ENCODE measurements at places on chromosomes 12 and 14.

GRCh38 chr12:44584625-44585024 lies 291.5 kb downstream of the NELL2 start:
- no peak for DNase-seq

DNA sequence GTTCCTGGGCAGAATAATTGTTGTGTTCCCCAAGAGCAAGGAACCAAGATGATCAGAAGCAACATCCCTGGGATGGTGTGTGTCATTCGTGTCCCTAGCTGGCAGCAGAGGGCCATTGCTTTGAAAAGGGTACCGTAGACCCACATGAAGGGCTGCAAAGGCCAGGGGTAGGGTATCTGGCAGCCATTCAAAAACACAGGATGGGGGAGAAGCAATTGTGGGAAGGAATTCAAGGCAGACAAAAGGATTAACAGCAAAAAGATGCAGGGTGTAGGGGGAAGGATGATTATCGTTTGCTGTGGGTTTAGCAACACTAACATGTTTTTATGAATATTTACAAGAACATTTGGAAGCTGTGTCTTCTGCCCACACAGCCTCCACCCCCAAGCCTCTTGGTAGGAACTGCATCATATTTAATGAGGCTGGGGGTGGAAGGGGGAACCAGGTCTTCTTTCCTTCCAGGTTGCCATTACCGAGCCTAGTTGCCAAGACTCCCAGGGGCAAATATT lies 169.0 kb upstream of the G2E3 start:
- DNase-seq = no peak

DNA sequence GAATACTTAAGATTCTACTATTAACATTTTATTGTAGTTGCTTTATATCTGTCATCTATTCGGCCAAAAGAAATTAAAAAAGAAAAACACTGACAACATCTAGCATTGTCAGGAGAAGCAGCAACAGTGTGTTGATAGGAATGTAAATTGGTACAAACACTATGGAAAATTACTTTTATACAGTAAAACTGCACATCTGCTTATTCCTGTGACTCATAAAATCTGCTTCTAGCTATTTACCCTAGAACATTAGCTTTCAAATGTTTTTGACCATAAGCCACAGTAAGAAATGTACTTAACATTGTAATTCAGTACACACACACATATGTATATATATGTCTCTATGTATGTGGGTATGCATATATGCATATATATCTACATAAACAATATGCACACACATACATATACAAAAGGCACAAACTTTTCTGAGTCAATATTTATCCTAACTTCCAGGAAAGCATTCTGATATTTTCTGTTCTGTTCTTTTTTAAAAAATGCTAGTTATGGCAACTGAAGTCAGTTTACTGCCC lies 278.9 kb upstream of the GARIN2 start:
- no peak for DNase-seq

GRCh38 chr14:72000907-72001306 lies 68.7 kb downstream of the RGS6 start:
- no peak for DNase-seq

DNA sequence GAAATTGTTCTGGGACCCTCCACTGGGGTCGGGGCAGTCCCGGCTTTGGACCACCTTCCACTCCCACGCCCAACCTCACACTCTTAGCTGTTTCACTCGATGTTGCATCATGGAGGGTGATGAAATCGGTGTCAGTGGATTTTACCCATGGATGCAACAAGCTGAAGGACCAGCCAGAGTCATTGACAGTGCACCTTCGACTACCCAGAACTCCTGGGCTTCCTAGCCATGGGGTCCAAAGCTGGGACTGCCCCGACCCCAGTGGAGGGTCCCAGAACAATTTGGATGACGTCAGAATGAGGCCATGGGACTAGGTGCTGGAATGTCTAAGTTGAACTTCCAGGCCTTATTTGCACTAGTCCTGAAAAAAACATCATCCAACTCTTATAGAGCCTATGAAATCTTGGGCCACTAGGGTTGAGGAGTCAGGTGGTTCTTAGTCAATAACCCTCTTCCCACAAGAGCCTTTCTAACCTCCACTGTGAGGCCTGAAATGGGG lies 882 bp upstream of the IL23A start:
- no peak for DNase-seq

- DNase-seq = no peak
Observed at GRCh38 chr14:61706096-61706690, 10.9 kb downstream of the HIF1A start.

DNA sequence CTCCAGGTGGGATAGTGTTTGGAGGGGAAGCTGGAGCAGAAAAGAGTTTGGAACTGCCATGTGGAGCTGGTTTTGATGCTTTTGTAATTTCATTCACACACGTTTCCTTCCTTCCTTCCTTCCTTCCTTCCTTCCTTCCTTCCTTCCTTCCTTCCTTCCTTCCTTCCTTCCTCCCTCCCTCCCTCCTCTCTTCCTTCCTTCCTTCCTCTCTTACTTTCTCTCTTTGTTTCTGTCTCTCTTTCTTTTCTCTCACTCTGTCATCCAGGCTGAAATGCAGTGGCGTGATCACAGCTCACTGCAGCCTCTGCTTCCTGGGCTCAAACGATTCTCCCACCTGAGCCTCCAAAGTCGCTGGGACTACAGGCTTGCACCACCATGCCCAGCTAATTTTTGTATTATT lies 168.0 kb upstream of the ARID2 start:
- no peak for DNase-seq

- no peak for DNase-seq
Observed at GRCh38 chr14:70021548-70022220, 142.5 kb downstream of the SMOC1 start.

DNA sequence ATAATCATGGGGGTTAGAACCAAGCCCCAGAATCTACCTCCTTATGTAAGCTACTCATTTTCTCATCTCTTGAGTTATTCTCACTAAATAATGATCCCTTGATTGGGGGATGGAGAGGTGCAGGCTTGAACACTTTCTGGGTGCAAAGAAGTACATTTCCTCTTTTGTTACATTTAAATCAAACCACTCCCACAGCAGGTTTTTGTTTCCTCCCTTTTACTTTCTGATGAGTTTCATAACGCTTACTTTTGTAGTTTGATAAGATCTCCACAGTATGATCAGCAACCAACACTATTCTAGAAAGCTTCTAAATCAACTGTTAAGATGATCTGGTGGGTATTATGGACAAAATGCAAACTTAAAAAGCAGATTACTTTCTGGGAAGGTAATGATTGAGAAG lies 20.5 kb downstream of the VCPKMT start:
- no peak for DNase-seq

DNA sequence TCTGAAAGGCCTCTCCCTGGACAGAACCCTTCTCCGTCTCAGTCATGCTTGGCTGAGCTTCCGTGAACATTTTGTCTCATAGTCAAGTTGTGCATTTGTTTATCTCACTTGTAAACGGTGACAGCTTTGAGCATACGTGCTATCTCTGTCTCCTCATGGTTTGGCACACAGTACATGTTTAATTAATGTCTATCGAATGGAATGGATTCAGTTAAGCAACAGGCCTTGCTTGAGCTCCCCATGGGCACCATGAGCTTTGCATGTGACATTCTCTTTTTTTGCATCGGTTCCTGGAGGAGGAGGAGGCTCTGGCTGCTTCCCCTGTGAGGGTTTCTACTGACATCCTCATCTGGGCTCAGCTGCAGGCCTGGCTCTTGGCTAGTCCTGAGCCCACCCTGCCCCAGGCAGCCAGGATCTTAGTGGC lies 80.0 kb downstream of the PRIMA1 start:
- DNase-seq = no peak

DNA sequence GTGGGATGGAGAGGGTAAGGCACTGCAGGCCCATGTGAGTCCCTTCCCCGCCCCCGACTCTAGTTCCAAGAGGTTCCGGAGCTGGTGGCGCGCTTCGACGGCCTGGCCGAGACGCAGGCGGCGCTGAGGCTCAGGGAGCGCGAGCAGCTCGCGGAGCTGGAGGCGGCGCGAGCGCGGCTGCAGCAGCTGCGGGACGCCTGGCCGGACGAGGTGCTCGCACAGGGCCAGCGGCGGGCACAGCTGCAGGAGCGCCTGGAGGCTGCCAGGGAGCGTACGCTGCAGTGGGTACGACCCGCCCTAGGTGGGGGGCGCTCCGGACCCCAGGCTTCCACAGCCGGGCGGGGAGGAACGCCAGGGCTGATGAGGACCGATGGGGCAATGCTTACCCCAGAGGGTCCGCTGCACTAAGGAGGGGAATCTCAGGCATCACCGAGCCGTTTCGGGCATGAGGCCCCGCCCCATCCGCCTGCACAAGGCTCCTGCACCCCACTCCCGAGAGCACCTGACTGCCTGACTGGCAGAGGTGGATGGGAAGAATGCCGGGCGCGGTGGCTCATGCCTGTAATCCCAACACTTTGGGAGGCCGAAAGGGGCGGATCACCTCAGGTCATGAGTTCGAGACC lies 4.9 kb downstream of the CFAP73 start:
- peak; percentile 84 for DNase-seq

DNA sequence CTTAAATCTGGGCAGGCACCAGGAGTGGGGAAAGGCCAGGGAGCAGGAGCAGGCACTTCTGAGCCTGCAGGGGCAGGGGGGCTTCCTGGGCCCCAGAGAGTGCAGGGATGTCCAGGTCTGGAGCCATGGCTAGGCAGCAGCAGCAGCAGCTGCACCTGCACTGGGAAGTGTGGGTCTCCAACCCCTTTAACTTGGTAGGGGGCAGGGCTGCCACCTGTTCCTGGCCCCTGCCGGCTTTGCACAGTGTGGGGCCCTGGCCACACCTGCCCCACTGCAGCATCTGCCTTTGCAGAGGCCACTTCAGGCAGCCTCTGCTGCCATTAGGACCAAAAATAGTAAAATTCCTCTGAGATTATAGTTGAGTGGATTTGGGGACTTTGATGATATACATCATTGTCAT lies 138.5 kb downstream of the SLC16A7 start:
- no peak for DNase-seq

- DNase-seq = no peak
Observed at GRCh38 chr14:58368956-58369355, 26.8 kb upstream of the TOMM20L start.

- no peak for DNase-seq
Observed at GRCh38 chr14:37091651-37092050, 80.8 kb downstream of the SLC25A21 start.

- no peak for DNase-seq
Observed at GRCh38 chr14:73782623-73783022, 68.4 kb upstream of the PNMA1 start.

DNA sequence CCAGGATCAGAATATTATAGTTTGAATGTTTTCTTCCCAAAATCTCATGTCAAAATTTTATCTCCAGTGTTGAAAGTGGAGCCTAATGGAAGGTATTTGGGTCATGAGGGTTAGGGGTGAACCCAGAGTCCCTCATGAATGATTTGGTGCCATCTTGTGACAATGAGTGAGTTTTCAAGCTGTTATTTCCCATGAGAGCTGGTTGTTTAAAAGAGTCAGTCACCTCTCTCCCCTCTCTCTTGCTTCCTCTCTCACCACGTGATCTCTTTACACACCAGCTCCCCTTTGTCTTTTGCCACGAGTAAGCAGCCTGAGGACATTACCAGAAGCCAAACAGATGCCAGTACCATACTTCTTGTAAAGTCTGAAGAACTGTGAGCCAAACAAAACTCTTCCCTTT lies 561.6 kb downstream of the RERGL start:
- peak; percentile 40 for DNase-seq

DNA sequence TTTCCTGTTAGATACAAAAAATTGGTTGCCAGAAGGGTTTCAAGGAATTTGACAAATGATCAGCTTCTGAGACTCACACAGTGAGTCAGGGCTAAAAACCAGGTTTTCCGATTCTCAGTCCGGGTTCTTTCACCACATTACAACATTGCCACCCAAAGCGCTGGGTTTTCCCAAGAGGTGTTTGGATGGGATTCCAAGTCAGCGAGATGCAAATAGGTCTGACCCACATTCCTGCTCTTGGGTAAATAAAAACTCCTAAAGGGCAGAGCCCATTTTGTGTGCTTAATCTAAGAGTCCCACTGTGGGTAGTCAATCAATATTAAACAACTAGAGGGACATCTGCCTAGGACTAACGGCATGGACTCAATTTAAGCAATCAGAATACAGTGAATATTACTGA lies 5.4 kb upstream of the RIC8B start:
- DNase-seq = no peak

DNA sequence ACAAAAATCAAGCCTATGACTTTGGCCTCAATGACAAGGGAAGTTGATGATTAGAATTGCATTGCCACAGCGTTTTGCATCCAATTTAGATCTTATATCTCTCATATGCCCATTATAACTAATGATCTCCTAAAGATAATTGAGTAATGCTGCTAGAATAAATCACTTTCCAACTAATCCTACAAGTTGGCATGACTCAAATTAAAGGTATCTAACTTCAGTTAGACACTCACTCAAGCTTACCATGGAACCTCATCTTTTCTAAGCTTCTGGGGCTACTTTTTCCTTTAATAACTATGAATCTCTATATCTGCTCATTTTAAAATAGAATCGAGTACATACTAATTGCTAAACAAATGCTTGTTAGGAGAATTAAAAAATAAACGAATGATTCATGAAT lies 427.8 kb downstream of the BTG1 start:
- DNase-seq = no peak

DNA sequence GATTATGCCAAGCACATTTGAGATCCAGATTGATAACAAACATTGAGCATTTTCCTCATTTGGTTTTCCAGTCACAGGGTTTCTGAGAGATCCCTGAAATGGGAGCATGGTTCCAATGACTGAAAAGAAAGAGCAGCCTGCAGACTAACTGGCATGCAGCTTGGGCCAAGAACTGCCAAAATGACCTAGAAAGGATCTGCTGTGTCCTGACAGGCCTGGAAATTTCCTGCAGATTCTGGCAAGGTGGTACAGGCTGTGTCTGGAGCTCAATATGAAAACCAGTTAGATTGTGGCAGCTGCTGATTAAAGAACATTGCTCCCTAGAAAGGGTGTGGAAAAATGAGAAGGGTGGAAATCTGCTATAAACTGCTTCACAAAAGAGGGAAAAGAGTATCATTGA lies 417.3 kb downstream of the IPO8 start:
- no peak for DNase-seq

GRCh38 chr14:89909586-89909985 lies 44.9 kb downstream of the EFCAB11 start:
- DNase-seq = no peak

- DNase-seq = no peak
Observed at GRCh38 chr14:50038398-50039119, 77.8 kb downstream of the VCPKMT start.

DNA sequence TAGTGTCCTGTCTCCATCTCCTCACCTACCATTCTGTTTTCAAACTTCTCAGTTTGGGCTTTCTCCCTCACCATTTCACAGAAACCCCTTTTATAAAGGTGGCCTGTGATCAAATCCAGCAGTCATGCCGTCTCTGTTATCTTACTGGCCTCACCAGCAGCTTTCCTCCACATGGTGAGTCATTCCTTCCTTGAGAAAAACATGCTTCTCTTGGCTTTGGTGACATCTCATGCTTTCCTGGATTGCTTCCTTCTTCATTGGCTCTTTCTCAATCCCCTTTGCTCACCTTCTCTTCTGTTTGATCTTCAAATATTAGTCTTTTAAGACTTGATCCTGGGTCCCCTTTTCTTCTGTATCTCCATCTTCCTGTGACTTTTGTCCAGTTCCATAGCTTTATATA lies 164.9 kb downstream of the ANO4 start:
- no peak for DNase-seq

Data from NAMALWA (cell line).